ENCODE measurements at places on chromosomes 4 and X.

DNA sequence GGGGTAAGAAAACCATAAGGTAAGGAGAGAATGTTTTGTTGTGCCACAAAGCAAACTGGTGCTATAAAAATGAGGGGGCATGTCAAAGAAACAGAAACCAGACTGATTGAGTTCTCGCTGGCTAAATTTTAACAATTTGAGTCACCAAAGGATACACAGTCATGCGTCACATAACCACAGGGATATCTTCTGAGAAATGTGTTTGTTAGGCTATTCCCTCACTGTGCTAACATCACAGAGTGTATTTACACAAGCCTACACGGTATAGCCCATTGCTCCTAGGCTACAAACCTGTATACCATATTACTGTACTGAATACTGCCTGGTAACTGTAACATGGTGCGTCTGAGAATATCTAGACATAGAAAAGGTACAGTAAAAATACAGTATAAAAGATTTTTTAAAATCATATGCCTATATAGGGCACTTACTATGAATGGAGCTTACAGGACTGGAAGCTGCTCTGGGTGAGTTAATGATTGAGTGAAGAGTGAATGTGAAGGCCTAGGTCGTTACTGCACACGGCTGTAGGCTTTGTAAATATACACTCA is 50.1 kb downstream of the FBXW7 start:
- DNase-seq = no peak

- no peak for DNase-seq
Observed at GRCh38 chrX:42117318-42117717, 194.0 kb upstream of the CASK start.

DNA sequence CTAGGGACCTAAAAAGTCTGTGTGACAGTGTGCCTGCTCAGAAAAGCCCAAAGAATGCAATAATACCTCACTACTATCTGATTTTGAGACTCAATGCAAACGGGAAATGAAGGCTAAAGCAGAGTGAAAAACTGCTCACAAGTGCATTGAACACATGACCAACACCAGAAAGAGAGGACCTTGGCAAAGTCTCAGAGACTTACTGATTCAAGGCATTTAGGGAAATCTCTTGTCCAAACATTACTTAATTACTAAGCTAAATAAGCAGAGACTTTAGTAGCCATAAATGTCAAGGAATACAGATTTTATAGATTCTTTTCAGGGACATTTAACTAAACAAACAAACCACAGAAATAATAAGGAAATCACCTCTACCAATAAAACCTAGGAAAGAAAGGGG is 916.0 kb downstream of the FSTL5 start:
- DNase-seq = no peak

GRCh38 chrX:15948318-15948660 is 93.7 kb upstream of the AP1S2 start:
- DNase-seq = no peak

GRCh38 chr4:183828839-183829238 is 76.3 kb upstream of the STOX2 start:
- DNase-seq = no peak

DNA sequence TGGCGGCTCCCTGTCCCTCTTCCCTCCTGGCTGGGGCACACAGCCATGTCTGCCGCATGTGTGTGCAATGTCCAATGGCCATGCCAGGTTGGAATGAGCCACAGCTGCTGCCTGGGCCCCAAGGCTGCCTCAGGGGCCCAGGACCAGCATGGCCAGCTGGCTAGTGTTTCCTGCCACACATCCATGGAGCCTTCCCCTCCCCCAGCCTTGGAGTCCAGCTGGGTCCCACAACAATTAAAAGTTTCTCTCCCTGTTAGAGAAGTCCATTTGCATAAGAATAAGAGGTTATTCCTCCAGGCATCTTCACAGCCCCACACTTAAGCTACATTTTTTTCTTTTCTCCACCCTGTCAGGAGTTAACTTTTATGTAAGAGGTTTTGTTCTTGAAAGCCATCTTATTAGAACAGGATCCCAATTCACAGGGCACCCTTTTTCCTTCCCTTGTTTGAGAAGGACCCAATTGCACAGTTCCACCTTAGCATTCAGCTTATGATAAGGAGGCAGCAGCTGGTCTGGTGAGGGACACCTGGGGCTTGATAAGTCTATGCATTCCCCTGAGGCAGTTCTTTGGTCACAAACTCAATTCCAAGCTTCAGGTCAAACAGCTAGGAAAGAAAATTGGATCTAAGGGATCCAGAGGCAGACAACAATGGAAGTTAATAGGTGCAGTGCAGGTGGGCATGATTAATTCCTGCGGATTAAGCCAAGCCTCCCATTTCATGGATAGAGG is 963.3 kb upstream of the GRIA3 start:
- no peak for DNase-seq

DNA sequence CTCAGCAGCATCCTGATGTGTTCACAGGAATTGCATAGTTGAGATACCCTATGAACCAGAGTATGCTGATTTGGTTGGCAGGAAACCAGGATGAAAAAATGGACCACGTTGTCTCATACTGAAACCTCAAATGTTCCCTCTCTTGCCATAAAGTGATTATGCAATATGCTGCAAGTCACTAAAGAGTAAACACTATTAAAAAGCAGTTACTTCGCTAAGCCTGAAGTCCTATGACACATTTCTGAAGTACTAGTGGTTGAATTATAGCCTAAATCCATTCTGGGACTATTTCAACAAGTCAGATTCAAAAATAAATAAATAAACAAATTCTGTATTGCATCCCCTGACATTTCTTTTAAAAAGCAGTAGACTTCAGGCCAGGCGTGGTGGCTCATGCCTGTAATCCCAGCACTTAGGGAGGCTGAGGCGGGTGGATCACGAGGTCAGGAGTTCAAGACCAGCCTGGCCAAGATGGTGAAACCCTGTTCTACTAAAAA is 106.0 kb upstream of the NAP1L5 start:
- DNase-seq = no peak

DNA sequence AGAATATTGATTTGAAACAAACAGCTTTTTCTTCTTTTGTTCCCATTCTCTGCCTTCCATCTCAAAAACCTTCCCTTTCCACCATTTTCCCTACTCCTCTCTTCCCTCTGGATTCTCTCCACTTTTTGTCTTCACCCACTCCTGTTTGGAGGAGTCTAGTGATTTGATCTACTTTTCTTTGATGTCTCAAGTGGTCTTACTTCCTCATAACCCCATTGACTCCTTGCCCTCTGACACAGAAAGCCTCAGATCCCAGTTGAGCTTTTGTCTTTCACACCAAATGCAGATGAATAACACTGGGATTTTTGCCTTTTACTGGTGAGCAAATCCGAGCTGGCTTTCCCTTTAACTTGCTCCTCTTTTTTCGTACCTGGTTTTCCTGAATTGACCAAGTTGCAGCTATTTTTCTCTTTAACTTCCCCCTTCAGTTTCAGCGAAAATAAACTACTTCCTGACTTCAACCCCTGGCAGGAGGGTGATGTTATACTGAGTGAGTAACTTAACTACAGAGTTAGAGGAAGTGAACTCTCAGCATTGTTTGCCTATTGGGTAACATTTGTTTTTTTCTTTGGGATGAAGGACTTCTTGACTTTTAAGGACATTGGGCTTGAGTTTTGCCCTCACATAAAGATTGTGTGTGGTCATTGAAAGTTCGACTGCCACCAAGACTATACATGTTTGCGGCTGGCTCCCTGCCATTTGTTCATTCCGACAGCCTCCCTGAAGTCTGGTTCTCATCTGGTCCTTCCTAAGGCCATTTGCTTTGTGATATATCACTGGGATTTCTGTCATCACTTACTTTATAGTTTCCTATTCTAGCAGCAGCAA is 392.8 kb upstream of the NR3C2 start:
- no peak for DNase-seq

- no peak for DNase-seq
Observed at GRCh38 chr4:53963781-53964180, 100.6 kb downstream of the CHIC2 start.

GRCh38 chrX:72125331-72126047 is 6.2 kb downstream of the RTL5 start:
- no peak for DNase-seq

DNA sequence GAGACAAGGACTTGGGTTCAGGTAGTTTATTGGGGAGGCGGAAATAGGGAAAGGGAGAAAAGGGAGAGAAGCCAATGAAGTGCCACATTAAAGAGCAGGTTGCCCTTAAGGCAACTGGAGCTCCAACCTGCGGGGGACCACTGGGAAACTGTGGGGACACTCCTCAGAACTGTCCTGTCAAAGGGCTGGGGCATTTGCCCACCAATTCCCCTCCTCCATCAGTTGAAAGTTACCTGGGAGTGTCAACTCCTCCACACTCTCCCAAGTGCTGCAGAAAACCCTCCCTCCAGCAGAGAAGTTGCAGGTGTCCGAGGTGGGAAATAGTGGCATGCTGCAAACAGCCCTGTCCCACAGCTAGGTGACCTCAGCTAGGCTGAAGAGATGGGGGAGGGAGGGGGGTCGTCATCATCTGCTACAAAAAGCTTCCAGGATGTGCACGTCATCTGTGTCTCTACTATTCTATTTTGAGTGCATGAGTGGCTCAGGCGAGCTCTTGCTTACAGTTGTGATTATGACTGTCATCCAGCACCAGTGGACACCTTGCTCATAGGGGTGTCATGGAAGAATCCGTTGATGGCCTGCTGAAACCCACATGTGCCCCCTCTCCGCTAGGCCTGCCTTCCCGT is 41.5 kb upstream of the XPNPEP2 start:
- no peak for DNase-seq

- no peak for DNase-seq
Observed at GRCh38 chr4:123649250-123649644, 252.7 kb downstream of the SPRY1 start.

DNA sequence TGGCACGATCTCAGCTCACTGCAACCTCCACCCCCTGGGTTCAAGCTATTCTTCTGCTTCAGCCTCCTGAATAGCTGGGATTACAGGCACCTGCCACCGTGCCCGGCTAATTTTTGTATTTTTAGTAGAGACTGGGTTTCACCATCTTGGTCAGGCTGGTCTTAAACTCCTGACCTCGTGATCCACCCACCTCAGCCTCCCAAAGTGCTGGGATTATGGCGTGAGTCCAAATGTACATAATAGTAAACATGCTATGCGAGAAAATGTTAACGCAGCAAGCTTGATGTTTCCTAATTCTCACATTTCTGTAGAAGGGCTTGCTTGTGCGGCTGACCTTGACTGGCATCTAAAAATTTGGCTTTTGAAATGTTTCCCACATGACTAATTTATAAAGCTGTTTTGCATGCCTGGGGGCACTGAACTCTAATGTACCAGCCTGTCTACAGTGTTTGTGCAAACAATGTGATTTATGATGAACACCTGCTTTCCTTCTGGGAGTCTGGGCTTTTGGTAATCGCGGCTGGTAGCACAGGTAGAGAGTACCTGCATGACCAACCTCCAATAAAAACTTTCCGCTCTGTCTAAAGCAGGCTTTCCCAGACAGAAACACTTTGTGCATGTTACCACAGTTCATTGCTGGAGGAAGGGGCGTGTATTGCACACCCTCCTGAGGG is 216.8 kb downstream of the IL15 start:
- DNase-seq = no peak

DNA sequence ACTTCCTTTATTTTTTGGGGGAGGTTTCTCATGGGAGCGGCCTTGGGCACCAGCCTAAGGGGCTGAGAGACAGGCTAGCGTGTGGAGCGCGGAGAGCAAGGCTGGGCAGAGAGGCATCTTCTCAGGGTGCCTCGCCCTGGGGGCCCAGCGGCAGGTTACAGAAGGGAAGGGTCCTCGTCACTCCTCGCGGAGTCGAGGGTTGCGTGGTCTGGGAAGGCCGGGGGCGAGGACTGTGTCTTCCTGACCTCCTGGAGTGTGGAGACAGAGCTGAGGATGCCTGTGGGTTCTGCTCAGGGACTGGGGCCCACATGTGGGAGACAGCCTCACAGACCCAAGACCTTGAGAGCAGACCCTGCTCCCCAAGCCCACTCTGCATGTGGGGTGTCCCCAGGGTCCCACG is 79.6 kb upstream of the LRPAP1 start:
- no peak for DNase-seq

DNA sequence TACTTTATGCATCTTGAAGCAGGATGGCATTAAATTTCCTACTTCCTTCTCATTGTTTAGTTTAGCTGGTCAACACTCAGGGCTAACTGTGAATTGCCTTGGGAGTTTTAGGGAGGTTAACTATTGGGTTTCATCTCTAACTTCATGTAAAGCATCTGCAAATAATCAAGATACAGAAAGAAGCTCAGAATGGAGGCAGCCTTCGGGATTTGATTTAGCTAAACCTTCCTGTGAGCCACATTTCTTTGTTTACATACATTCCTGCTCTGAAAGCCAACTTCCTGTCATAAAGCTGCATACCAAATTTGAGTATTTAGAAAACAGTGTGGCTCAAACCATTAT is 131.7 kb upstream of the PCDH18 start:
- no peak for DNase-seq

DNA sequence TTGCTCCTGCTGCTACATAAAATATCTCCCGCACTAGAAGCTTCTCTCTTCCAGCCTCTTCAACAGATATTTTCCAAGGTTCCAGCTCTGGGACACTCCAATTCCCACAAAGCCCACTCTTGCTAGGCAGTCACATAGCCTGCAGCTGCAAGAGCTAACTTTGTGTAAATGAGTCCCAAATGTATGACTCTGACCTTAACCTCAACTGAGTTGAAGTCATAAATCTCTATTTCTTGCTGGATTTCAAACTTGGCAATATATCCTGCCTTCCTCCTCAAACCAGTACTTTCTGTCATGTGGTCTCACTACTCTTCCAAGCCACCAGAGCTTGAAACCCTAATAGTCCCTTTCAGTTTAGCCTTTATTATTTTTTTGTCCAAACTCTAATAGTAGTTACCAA is 315.4 kb upstream of the GRIA3 start:
- DNase-seq = no peak

- DNase-seq = no peak
Observed at GRCh38 chr4:8549352-8549931, 30.8 kb upstream of the GPR78 start.

DNA sequence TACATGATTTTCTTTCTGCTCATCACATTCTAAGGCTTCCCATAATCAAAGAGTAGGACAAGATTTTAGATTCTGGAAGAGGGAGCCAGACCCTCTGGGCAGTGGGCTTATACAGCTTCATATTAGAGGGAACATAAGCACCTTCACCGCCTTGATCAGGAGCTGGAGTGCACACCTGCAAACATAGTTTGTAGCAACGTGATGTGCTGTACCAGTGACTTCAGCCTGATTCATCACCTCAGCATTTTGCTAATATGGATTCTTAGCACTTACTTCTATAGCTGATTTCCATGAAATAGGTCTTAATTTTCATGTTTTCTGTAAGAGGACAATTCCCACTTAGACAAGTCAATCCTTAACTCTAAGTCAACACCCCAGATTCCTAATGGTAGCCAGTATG is 36.7 kb downstream of the PCDH18 start:
- DNase-seq = no peak
